ENCODE measurements at places on chromosomes 3 and 15.

GRCh38 chr15:63907521-63907920 is 73.8 kb upstream of the HERC1 start:
- DNase-seq = no peak

DNA sequence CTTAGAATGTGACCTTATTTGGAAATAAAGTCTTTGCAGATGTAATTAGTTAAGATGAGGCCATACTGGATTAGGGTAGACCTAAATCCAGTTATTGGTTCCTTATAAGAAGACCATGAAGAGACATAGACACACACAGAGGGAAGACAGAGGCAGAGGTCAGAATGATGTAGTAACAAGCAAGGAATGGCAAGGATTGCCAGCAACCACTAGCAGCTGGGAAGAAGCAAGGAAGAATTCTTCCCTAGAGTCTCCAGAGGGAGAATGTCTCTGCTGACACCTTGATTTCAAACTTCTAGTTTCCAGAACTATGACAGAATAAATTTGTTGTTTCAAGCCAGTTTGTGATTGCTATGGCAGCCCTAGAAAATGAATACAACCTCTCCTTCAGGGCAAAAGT is 116.7 kb downstream of the WDR76 start:
- no peak for DNase-seq

DNA sequence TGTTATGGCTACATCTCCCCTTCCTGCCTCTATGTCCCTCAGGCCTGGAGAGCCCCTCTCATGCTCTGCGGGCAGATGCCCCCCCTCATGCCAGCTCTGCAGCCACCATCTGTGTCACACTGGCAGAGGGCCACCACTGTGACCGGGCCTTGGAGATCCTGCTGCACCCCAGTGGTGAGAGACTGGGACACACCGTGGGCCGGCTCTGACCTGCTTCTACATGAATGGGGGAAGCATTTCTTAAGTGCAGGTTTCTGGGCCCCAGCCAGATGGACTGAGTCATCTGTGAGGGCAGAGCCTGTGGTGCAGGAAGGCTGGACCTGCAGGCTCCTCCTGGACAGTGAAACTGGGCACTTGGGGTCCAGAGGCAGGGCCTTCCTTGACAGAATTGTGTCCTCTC is 4.8 kb downstream of the VWA5B2 start:
- DNase-seq = no peak

DNA sequence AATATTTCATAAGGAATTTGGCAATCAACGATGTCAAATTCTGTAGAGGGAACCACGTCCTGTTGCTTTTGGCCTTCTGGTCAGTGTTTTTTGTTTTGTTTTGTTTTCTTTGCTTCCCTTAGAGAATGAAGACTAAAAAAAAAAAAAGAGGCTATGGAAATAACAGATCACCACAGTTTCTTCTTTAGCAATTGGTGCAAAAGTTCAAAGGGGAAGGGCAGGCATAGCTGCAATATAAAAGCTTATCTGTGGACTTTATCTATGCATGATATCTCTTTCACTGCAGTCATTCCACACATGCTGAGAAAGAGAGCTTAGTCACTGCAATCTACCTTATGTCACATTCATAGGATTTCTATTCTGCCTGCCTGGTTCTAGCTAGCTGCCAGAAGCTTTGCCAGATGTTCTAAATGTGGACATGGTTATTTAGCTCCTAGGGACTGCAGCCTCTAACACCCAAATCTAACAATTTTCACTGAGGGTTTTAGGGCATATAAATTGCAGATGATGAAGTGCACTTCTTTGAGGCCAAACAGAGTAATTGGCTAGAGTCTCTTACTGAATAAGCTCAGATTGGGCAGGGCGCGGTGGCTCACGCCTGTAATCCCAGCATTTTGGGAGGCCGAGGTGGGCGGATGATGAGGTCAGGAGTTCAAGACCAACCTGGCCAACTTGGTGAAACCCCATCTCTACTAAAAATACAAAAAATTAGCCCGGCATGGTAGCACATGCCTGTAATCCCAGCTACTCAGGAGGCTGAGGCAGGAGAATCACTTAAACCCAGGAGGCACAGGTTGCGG is 637.2 kb downstream of the NTRK3 start:
- DNase-seq = no peak

DNA sequence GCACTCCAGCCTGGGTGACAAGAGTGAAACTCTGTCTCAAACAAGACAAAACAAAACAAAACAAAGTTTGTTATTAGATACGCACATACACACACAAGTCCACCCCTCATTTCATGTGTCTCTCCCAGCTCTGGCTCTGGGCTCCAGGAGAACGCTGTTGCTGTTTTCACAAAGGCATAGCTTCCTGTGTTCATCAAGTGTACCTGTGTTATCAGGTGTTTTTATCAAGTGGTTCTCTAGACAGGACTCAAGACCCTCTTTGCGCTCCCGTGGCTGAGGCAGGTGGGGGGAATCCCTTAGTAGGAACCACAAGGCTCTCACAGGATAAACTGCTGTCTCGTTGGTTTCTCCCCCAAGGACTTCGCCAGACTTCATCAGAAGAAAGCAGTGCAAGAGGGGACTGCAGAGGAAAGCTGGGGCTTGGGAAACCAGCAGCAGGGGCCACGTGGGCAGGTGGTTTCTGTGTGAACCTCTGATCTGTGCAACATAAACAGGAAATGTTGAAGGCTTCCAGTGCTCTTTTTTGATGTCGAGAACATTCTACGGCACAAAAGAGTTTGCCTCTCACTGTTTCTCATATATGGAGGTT is 6.9 kb upstream of the PPP1R2 start:
- no peak for DNase-seq

GRCh38 chr15:54099010-54099409 is 120.8 kb downstream of the UNC13C start:
- DNase-seq = no peak
